Upper lobe of left lung (tissue), 6 donors: ENCODE measurements at places on chromosomes 11 and 22.

GRCh38 chr22:33013531-33014162 lies 44.5 kb downstream of the SYN3 start:
- no peak for DNase-seq

DNA sequence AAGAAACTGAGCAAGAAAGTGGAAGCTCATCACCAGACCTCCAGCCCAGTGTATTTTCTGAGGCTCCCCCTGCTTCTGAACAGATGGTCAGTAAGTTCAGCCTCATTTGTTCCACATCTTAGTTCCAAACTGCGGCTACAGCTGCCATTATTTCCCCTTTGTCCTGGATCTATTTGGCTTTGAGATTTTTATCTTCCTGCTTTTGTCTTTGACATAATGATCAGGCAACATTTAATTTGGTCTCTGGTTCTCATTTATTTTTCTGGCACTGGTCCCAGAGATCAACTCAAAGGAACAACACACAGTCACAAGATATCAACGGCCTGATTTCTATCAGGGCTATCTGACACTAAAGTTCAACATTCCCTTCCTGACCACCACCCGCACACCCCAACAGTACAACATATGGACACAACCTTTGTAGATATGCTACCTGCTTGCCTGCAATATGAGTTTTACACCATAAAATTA lies 137.5 kb downstream of the FAM76B start:
- no peak for DNase-seq

DNA sequence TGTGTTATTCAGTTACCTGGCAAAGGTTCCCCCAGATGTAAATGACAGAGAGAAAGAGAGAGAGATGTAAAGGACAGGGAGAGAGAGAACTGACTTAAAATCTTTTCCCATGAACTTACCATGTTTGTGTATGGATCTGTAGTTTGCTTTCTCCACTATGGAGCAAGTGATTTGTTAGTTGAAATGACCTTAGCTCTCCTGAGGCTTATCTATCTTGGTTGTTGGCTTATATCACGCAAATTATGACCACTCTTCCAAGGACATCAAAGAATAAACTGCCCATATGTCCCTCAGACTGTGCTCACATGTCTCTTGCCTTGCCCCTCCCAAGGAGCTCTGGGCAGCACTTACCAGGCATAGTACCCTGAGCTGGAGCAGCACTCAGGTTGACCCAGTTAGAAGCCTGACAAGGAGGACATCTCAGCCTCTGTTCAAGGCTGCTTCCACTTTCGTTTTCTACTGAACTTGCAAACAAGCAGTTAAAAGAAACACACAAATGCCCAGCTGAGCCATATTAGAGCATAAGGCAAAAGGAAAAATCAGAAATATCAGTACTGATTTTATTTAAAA lies 95.3 kb upstream of the RCN1 start:
- DNase-seq = no peak

GRCh38 chr11:124801636-124802312 lies 1.6 kb upstream of the MSANTD2 start:
- DNase-seq = no peak

DNA sequence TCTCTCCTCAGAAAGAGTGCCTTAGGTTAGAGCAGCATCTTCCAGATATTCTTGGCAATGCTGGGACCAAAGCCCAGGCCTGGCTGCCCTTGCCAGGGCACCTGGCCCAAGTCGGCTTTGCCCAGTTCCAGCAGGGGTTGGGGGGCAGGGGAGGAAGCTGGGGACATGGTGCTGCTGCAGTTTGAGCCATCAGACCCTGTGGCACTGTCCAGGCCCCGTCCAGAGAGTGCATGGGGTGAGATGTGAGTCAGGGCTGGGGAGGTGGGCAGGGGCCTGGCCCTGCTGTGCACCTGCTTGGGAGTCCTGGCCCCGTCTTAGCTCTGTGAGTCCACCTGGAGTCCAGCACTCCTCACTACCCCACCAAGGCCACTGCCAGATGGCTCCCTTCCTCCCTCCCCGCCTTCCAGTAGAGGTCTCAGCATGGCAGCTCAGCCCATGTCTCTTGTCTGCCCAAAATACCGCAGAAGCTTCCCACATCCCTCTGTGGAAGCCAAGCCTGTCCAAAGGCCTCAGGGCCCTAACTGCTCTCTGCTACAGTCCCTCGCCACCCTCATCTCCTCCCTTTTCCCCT lies 16.6 kb downstream of the DERL3 start:
- peak; percentile 61 for DNase-seq

GRCh38 chr11:88345408-88345807 lies 7.9 kb upstream of the CTSC start:
- no peak for DNase-seq

GRCh38 chr22:42986115-42986514 lies 28.8 kb downstream of the PACSIN2 start:
- peak; percentile 15 for DNase-seq

- peak; percentile 84 for DNase-seq
These were observed 18.1 kb upstream of the EFCAB6 start for GRCh38 chr22:43829904-43830851.

GRCh38 chr22:36409911-36410756 lies 22.4 kb upstream of the MYH9 start:
- DNase-seq = peak; percentile 89

GRCh38 chr22:38784856-38785255 lies 9.1 kb downstream of the DNAL4 start:
- DNase-seq = no peak

GRCh38 chr11:1126491-1126926 lies 31.2 kb upstream of the MUC5AC start:
- peak; percentile 12 for DNase-seq

- DNase-seq = no peak
These were observed 52.0 kb downstream of the NRXN2 start for GRCh38 chr11:64670975-64671374.

- no peak for DNase-seq
These were observed 76.5 kb downstream of the LRRC4C start for GRCh38 chr11:41382927-41383326.

GRCh38 chr11:74925281-74925680 lies 23.6 kb downstream of the XRRA1 start:
- no peak for DNase-seq

DNA sequence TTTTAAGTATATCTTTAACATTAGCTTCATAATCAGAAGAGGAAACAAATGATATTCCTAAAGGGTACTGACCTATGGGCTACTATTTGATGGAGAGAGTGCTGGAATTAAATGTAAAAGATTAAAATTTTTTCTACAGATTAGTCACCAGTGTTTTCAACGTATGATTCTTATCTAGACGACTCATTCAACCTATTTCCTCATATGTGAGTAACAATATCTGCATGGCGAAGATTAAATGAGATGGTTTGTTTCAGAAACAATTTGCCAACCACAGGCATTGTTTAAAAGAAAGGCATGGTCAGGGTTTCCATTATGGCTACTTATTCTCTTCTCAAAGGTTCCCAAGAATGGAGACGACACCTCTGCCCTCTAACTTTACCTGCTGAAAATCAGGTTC lies 20.4 kb downstream of the OR56B4 start:
- DNase-seq = no peak

DNA sequence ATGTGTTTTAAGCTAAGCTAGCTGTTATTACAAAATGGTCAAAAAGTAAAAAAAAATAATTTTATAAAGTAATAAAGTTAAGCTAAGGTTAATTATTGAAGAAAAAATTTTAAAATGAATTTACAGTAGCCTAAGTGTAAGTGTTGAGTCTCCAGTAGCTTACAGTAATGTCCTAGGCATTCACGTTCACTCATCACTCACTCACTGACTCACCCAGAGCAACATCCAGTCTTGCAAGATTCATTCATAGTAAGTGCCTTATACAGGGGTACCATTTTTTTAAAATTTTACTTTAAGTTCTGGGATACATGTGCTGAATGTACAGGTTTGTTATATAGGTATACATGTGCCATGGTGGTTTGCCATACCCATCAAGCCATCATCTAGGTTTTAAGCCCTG lies 11.6 kb upstream of the OOSP4B start:
- no peak for DNase-seq

DNA sequence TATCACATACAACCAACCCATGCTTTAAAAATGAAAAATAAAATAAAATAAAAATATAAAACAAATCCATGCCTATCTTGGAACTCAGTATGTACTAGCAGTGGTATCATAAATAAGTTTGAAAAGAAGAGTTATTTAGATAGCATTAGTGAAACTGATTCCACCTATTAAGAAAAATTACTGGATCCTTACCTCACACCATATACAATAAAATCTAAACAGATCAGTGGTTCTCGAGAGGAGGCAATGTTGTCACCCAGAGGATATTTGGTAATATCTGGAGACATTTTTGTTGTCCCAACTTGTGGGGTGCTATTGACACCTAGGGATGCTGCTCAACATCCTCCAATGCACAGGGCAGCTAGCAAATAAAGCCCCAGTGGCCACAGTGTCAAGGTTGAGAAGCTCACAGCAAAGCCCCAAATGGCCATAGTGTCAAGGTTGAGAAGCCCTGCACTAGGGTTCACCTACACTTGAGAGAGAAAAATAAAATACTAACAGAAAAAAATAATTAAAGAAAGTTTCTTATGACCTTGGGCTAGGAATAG lies 9.9 kb upstream of the NDUFV1 start:
- DNase-seq = no peak

DNA sequence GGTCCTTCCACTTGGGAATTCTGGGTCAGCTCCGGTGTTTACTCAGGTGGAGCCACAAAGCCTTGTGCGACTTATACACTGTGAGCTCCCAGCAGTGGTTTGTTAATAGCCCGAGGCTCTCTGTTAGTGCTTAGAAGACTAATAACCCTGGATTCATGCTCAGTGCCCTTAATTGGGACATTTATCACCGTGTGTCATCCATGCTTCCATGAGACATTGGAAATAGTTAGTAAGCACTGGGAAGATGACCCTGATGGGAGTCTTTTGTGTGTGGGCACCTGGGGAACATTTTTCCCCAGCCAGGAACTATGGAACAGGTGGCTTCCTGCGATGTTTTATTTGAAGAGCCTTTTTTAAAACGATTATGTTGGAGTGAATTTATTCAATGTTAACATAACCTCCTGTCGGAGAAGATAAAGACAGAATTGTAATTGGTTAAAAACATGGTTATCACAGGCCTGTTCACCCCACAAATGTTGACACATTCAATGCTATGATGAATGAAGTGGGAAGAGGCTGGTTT lies 188.9 kb downstream of the MYO18B start:
- DNase-seq = no peak

GRCh38 chr22:37095113-37095512 lies 14.4 kb downstream of the TMPRSS6 start:
- no peak for DNase-seq

- DNase-seq = peak; percentile 43
These were observed 684 bp upstream of the NFRKB start for GRCh38 chr11:129896062-129896461.

GRCh38 chr11:46346886-46347636 lies at the start of gene DGKZ:
Gene DGKZ, plus strand, starts transcription at chr11:46347463. Its CDS starts 197 bp downstream, at chr11:46347660.
- DNase-seq = peak; percentile 98

- DNase-seq = peak; percentile 58
These were observed 7.7 kb downstream of the LPXN start for GRCh38 chr11:58567889-58568512.

DNA sequence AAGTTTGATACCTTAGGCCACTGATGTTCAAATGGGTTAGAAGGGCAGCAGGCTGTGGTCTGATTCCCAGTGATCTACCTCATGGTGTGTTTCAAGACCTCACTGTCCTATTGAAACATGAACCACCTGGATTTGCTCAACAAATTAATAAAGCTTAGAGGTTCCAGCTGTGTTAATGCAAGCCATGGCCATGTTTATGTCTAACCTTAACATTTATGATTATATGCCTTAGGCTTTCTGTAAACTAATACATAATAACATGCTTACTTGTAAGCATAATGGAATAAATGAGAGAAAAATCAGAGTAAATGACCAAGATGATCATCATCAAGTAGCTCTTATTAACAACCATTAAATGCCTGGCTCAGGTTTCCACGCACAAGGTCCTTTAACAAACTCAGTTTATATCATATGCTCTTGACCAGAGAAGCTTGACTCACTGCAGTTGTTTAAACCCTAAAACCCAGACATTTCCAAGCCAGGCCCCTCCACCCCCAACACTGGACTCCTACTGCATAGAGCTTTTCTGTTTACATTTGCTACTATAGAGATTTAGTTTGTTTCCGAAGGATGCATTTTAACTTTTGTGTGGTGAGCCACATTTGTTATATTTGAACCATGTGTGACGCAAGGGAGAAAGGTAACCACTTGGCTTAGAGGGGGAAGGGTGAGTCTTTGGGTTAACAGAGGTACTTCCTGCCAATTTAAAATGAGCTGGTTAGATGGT lies 43.7 kb downstream of the KREMEN1 start:
- no peak for DNase-seq

GRCh38 chr22:46024136-46024840 lies 47.3 kb upstream of the WNT7B start:
- no peak for DNase-seq

DNA sequence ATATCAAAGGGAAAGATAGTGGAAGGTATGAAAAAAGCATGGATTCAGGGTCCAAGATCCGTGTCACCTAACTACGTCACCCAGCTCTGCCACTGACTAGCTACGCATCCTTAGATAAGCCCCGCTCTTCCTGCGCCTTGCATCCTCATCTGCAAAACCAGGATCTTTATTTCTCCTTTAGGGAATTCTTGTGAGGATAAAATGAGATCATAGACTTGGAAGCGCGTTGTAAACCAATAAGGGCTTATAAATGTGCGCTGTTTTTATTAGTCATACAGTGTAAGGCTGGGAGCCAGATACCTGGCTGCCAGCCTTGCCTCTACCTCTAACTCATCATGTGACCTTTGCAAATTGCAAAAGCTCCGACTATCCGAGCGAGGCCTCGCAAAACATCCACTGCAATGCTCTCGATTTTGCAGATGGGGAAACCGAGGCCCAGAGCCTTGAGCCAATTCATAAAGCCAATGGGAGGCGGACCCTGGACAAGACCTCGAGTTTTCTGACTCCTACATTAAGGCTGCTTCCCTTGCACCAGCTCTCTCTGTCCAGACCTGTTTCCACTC lies 753 bp downstream of the PRPF19 start:
- no peak for DNase-seq

- DNase-seq = no peak
These were observed 62.6 kb upstream of the SLC17A6 start for GRCh38 chr11:22275600-22275999.

DNA sequence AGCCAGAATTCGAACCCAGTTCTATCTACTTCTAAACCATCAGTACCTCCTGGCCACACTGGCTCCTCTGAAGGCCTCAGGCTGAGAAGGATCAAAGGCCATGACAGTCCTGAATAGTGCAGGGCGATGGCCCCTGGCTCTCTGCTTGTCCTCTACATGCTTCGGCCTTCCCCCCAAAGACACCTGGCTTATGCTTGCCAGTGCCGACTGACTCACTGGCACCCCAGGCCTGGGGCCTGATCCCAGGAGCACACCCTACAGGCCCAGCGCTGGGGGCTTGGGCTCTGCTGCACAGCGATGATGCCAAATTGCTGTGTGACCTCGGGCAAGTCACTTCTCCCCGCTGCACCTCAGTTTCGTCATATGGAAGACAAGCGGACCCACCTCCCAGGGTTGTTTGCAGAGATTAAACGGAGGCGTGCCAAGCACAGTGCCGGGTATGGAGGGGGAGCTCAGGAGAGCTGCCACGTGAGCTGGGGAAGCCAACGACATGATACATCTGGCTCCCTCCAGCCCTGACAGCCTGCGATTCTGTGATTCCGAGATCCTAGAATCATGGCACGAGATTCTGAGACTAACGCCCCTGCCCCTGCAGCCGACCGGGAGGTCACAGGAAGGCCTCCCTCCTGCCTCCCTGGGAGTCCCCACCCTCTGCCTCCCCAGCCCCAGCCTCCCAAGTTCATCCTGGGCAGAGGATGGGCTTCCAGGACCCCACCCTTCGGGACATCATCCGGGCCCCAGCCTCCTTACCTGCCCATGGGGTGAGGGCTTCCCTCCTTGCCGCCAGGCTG lies 1.0 kb downstream of the SSTR3 start:
- DNase-seq = no peak
